ENCODE measurements at places on chromosomes 3 and 15. TPM values are rescaled to one million over a fixed set of nuclear protein-coding genes. Genes with fewer than 3 reads are reported as not detected.

DLG1 gene
- polyA plus RNA-seq = 84.0 TPM

CDHR4 gene
- not detected for polyA plus RNA-seq

- no peak for DNase-seq
These were observed 667.1 kb upstream of the ADAMTS9 start for GRCh38 chr3:65354880-65355279.

GRCh38 chr3:119817071-119817470 lies 35.2 kb downstream of the NR1I2 start:
- no peak for DNase-seq

DNA sequence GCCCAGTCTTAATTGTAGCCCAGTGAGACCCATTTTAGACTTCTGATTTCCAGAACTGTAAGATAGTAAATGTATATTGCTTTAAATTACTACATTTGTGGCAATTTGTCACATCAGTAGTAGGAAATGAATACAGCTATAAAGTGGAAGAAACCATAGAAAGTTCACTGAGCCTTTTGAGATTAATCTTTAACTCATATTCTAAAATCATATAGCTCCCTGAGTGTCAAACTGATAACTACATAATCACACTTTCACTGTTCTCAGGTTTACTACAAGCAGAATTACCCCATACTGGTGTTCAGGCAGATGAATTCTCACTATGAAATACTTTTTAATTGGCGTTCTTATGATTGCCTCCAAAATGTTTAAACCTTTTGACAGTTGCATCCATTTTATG lies 42.8 kb downstream of the CNTN4 start:
- DNase-seq = no peak

- DNase-seq = no peak
These were observed 30.6 kb downstream of the CYP19A1 start for GRCh38 chr15:51307811-51308210.

A4GNT gene
- polyA plus RNA-seq = 1.00 TPM

DNA sequence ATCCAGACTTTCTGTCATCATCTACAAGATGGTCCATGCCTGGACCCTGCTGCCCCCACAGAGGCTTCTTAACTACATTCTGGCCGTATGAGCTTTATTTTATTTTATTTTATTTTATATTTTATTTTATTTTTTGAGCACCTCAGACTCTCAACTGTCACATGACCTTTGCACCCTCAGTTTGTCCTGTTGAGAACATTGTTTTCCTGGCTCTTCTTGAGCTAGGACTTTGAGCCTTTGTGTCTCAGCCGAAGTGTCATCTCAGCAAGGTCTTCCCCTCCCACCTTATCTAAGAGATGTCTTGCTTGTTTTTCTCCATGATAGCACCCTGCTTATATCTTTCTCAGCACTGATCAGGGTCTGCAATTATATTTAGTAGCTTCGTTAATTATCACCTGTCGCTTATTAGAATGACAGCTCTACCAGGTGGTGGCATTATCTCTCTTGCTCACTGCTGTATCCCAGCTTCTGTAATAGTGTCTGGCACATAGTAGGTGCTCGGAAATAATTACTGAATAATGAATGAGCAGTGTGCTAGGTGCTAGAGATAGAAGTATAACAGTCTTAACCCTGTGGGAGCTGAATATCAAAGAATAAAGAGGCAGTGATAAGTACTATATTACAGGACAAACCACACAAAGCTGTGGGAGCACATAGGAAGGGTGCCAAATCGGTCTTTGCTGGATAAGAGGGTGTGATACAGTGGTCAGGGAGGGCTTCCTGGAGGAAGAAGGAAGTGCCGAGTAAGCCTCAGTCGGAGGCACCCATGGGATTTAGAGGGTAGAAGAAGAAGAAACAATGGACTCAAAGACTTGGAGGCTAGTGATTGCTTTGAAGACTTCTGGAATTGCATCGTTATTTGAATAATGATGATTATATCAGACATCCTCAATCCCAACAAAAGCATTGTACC lies 136.2 kb downstream of the ITPR1 start:
- no peak for DNase-seq

DNA sequence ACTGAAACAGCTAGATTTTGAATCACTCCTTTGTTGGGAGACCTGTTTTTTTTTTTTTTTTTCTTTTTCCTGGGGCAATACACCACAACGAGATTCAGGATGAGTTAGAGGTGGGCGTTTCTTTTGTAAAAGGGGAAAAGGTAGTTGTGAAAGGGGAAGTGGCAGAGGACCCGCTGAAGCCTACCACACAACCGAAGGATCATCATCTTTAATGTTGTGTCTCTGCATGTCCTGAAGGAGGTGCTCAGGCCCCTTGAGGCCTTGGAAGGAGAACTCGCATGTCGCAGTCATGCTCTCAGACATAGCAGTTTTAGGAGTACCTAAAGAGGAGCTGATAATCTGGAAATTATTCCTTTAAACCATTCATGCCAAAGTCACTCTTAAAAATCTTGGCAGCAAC lies 137.9 kb upstream of the LRIG1 start:
- DNase-seq = no peak

DNA sequence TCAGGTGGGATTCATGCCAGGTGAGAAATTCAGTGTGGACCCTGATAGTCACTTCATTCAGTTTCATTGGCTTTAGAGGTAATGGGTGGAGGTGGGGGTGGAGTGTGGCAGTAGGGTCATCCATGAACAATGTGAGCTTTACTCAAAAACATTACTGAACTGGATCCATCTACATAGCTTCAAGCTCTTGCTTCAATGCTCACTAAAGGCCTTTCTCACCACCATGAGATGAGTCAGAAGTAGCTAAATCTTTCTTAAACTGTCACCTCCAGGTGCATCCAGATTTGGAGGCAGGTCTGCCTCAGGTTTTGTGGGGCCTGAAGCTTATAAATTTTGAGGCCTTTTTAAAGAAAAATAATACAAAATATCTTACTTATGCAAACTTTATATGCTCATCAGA lies 363.6 kb downstream of the CHST2 start:
- no peak for DNase-seq

CCDC54 gene
- polyA plus RNA-seq = 0.17 TPM

DNA sequence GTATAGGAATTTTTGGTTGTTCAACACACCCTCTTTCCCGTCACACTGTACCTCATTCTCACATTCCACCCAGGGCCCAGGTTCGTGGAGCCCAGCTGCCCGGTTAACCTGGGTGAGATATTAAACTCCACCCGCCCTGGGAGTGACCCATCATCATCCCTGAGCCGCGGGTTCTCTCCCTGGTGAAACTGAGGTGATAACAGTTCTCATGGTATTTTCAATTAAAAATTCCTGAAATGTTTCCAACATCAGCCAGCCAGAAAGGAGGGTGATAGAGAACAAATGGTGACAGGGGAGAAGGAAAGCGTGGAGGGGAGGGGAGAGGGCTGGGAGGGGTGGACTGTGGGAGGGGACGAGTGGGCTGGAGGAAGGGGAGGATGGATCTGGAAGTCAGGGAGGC lies 148.8 kb downstream of the ALDH1A2 start:
- no peak for DNase-seq

IGSF10 gene
- polyA plus RNA-seq = 3.6 TPM

DNA sequence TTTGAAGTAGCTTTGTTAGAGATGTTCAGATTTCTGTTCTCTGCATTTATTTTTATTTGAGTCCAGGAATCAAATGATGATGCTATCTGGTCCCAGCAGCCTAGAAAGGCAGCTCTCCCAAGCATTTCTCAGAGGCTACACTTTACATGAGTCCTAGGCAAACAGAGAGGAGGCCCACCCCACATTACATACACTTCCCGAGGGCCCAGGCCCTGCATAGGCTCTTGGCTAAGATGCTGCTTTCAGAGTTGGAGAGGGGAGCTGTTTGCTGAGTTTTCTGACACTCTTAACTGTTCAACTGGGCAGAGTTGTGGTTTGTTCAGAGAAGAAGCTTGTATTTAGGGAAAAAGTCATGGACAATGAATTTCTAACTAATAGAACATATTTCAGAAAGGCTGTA lies 117.9 kb upstream of the RGMA start:
- DNase-seq = no peak

DNA sequence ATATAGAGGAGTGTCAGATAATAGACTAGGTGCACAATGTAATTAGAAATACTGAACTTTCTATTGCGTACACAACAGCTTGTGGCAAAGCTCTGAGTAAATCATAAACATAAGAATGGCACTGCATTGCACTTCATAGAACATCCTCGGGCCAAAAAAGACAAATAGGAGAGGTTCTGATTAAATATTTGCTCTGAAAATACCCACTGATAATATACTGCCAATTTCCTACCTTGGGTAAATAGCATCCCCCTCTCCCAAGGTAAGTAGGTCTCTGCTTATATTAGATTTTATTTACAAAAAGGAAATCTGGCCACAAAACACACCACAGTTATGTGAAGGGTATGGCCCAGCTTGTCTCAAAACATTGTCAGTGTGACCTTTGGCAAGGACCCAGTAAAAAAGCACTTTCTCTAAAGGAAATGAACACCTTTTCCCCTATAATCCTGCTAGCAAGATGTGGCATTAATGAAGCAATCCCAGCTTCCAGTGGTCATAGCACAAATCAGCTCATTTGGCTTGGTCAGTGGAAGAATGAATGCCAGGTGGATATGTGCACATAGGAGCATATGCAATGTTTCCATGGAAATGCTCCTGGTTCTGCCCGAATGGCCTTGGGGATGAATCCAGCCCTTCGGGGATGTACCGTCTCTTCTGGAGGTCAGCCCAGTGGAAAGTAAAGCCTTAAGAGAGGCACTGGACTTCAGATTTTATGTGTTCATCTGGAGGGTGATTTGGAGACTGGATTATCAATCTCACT lies 315.9 kb downstream of the LSAMP start:
- DNase-seq = no peak

DLL4 gene
- polyA plus RNA-seq = 7.8 TPM

DNA sequence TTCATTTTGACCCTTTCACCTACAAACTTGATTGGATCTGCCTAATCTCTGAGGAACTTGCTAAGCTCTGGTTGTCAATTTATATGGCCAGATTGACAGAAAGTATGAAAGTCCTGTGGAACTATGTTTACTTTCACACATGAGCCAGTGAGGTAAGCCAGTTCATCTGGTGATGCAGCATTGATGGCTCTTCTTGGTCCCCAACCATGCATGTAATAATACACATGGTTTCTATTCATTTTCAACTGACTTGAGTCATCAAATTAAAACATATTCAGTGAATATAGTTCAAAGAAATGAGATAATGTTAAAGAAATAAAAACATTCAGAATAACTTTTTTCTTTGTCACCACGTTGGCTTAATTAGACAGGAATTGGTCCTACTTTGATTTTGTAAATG lies 336.1 kb upstream of the THBS1 start:
- DNase-seq = no peak

DNA sequence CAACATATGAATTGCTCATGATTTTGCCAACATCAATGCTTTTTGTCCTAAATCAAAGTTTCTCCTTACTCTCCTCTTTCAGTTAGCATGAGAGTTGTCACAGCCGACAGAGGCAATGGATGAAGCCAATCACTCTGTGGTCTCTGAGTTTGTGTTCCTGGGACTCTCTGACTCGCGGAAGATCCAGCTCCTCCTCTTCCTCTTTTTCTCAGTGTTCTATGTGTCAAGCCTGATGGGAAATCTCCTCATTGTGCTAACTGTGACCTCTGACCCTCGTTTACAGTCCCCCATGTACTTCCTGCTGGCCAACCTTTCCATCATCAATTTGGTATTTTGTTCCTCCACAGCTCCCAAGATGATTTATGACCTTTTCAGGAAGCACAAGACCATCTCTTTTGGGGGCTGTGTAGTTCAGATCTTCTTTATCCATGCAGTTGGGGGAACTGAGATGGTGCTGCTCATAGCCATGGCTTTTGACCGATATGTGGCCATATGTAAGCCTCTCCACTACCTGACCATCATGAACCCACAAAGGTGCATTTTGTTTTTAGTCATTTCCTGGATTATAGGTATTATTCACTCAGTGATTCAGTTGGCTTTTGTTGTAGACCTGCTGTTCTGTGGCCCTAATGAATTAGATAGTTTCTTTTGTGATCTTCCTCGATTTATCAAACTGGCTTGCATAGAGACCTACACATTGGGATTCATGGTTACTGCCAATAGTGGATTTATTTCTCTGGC lies 2.5 kb downstream of the OR4F6 start:
- no peak for DNase-seq

P2RY1 gene
- polyA plus RNA-seq = 3.4 TPM

- no peak for DNase-seq
These were observed 53.2 kb upstream of the CDV3 start for GRCh38 chr3:133520286-133520685.

GALNT15 gene
- 3.1 TPM for polyA plus RNA-seq

DNA sequence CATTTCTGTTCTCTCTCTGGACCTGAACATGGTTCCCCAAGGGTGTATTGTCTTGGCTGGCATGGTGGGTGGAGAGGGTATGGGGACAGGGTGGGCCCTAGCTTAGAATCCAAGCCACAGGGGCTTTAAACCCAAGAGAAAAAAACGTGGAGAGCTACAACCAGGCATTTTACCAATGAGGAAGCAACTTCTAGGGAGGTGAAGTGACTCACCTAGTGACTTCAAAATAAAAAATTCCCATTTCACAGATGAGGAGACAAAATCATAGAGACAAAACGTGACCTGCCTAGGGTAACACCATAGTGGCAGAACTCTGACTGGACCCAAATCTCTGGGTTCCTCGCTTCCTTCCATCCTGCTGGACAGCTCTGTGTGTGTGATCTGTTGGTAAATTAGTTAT lies 216.8 kb downstream of the RPLP1 start:
- no peak for DNase-seq
